ENCODE measurements at places on chromosomes 7 and 10. TPM values are rescaled to one million over a fixed set of nuclear protein-coding genes. Genes with fewer than 3 reads are reported as not detected.

The SVOPL gene
- not detected for total RNA-seq

The IFIT2 gene
- total RNA-seq, result 0.37 TPM

The CCDC146 gene
- total RNA-seq, result 4.4 TPM

The NME8 gene
- not detected for total RNA-seq

The PTPRZ1 gene
- total RNA-seq, result not detected

The ERV3-1 gene
- 54.3 TPM for total RNA-seq

The LRRD1 gene
- total RNA-seq, result 0.42 TPM

The RAMP3 gene
- total RNA-seq, result not detected

The ADIRF gene
- not detected for total RNA-seq

The CCDC7 gene
- total RNA-seq, result 12.3 TPM

GRCh38 chr7:95427166-95427565 is 7.7 kb downstream of the PON2 start:
- DNase-seq, result no peak

DNA sequence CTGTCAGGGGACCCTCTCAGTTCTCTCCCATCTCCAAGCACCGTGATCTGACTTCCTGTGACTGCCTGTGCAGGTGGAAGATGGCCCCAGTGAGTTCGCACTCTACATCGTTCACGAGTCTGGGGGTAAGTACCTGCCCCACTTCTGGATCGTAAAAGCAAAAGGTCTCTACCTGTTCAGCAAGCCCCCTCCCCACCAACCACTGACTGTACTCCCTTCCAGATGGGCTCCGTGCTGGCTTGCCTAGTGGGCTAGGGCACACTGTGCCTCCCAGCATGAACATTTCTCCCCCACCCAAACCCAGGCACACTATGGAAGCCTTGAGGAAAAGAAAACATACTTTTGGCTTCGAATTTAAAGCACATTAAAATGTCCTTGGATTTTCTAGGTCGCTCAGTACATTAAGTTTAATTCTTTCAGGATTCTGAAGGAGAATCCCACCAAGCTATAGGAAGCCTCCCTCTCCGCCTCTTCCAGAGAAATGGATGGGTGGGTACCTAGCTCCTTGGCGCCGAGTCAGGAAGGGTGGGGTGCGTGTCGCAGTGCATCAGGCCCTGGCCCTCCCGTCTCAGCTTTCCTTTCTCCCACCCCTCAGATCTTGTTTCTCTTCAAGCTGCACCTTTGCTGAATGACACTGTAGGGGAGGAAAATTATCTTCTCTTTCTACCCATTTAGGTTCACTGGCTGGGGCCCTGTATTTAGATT is 11.0 kb upstream of the ZNF22 start:
- no peak for DNase-seq

DNA sequence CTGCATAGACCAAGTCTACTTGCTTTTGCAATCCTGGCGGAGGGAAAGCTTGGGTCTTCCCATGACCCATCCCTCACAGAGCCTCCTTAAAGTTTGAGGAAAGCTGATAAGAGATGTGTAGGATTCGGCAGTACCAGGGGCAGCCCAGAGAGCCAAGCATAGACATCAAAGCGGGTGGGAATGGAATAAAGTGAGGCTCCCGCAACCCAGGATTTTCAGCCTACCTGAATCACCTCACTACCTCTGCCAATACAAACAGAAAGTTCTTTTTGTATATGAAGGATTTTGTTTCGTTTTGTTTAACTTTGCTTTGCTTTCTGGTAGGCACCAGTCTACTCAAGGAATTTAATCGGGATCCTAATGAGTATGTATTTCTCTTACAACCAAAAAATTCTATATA is 451.7 kb downstream of the PLXNA4 start:
- no peak for DNase-seq

- no peak for DNase-seq
Measured at GRCh38 chr10:79360499-79361342, 13.5 kb downstream of the PPIF start.

- no peak for DNase-seq
Measured at GRCh38 chr7:21934808-21935207, 10.9 kb downstream of the CDCA7L start.

DNA sequence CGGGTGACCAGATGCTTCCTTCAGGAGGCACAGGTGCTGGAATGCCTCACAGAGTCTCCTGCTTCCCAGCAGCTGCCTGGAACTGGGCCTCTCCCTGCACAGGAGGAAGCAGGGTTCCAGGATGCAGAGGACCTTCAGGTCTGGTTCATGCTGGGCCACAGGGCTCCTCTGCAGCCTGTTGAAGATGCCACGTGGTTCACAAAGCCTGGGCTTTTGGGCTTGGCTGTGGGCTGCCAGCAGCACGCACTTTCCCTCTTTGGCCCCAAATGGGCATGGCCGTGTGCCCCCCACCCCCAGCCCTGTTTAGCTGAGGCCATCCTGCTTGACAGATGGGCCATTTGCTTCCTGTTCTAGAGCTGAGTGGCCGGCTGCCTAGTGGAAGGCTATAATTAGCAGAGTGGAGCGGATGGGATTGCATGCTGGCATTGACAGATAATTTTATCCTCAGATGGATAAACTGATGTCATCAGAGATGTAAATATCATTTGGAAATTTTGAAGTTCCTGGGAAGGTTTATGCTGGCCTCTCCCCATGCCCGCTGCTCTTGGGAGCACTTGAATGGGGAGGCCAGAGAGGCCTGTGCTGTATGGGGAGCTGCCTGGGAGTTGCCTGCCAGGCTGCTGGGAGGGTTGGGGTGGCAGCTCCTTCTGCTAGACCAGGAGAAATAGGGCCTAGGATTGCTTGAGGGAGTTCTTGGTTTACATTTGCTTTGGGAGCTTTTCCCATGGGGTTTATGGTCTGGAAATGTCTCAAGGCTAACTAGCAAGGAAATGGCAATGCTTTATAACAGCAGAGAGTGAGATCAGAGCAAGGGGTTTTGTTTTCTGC is 28.2 kb downstream of the TSPAN15 start:
- DNase-seq, result no peak

DNA sequence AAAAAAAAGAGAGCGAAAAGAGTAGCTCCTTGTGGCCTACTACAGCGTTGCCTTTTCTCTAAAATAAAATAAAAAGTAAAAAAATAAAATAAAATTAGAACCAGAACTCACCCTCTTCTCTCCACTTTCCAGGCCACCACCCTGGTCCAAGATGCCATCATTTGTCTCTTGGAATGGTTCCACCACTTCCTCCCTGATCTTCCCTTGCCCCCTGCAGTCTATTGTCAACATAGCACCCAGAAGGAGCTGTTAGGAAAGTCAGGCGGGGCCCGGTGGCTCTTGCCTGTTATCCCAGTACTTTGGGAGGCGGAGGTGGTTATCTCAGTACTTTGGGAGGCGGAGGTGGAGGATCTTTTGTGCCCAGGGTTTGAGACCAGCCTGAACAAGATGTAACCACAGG is 7.6 kb upstream of the GRID2IP start:
- peak; percentile 30 for DNase-seq

GRCh38 chr7:88586890-88587289 is 172.6 kb upstream of the ZNF804B start:
- no peak for DNase-seq

GRCh38 chr7:29214056-29214455 is 19.5 kb downstream of the CHN2 start:
- DNase-seq, result no peak

- no peak for DNase-seq
Measured at GRCh38 chr7:107933386-107934013, 42.5 kb downstream of the DLD start.

GRCh38 chr7:152733286-152733934 is 26.1 kb upstream of the ACTR3B start:
- no peak for DNase-seq

DNA sequence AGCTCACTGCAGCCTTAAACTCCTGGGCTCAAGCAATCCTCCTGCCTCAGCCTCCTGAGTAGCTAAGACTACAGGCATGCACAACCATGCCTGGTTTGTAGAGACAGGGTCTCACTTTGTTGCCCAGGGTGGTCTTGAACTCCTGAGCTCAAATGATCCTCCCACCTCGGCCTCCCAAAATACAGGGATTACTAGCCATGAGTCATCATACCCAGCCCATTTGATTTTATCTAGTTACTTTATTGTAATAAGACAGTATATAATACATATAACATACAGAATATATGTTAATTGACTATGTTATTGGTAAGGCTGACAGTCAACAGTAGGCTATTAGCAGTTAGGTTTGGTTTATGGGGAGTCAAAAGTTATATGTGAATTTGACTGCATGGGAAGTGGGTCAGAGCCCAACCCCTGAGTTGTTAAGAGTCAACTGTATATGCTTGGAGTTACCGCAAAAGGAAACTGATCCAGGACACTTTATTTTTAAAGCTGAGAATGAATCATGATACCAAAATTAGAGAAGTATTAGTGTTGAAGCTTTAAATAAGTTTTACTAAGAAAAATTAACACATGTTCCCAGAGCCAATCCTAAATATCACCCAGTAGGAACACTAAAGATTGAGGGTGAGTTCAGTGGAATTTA is 20.7 kb upstream of the KMT2E start:
- DNase-seq, result no peak

DNA sequence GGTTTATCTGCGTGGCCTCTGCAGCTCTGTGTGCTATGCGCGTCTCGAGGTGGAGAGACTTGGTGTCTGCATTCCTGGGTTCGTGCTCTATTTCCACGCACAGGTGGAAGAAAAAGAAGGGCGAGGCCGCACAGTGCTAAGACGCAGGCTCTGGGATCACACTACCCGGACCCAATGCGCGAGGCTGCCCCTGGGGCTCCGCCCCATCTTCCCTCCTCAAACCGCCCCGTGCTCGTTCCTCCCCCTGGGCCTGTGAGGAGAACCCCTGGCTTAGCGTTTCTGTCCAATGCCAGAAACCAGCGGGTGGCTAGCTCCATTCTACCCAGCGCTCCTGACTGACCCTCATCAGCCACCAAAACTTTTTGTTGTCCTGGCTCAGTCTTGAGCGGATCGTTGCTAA is 143.1 kb downstream of the DYNC2I1 start:
- no peak for DNase-seq

DNA sequence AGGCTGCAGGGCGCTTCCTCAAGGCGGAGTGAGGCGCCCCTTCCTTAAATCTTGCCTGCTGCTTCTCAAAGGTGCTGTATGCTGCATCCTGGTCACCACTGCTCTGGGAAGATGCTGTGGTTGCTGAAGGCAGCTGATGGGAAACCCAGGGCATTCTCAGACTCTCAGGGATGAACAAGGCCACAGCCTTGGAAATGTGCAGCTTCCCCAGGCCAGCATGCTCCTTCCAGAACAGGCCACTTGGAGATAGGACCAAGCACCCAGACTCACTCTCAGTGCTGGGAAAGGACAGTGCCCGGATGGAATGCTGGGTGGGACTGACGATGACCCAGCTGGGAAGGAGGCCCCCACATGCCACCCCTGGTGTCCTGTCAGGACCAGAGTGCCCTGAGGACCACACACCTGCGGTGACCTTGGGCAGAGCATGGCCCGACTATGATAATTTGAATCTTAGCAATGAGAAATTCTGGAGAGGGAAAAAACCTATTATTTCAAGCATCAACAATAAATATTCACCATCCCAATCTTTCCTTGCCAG is 235.5 kb downstream of the TNS3 start:
- no peak for DNase-seq

DNA sequence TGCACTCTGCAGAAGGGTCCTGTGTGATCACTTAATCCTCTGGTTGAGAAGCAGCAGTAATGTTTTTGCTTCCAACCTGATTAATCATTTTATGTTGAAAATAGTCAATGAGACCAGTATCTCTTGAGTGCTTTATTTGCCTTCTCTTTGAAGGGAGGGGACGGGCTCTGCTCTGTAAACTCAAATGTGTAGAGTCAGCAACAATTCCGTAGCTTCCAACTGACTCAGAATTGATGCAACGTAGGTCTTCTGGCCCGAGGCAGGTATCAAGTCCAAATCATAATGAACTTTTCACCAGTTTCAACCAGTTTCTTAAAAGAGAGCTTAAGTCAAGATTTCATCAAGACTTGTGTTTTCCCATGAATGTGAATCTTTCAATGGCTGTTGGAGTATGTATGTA is 26.3 kb downstream of the GUSB start:
- no peak for DNase-seq

DNA sequence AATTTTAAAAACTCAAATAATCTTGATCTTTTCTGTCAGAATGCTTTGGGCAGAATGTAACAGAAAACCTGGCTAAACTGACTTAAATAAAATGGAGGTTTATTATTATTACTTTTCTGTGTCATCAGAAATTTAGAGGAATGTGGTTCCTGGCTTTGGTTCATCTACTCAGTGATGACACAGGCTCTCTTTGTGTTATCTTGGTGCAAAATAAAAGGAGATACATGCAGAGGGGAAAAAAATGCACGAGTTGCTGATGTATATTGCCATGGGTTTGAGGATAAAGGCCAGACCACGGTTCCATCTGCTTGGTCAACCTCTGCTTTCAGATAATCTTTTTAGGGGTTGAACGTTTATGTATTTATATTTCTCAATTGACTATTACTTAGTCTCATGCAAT is 181.4 kb downstream of the SUGCT start:
- no peak for DNase-seq

DNA sequence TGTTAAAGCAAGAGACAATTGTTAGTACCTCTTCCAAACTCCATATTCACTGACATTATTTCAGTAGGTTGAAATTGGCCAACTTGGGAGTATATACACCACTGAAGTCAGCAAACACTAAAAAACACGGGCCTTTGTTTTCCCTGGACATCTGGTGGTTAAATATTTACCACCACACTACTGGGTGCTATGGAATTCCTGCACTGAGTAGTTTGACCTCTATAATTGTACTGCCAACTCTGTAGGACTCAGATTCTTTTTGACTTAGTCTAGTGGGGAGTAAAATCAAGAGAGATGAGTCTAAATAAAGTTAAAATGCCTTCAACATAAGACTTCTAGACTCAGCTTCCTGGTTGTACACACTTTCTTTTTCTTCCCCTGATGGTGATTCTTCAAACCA is 41.3 kb upstream of the TES start:
- no peak for DNase-seq

DNA sequence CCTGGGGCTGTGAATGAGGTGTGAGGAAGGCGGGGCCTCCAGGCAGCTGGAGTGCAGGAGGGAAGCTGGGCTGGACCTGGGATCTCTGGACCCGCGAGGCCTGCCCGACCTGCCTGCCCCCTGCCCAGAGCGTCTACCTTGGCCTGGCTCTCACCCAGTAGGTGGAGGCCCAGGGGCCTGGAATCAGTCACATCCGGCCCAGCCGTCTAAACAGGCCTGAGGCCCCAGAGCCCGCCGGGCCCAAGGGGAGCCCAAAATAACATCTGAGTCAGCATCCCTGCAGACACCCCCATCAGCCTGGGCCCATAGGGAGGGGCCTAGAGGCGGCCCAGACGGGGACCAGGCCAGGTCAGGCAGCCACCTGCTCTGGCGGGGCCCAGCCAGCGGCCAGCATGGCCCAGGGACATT is 15.1 kb upstream of the ELN start:
- DNase-seq, result no peak

GRCh38 chr7:85516675-85517074 is 329.8 kb upstream of the SEMA3D start:
- no peak for DNase-seq

Measured in OCI-LY7 (cell line).